Stimulated activated CD4-positive, alpha-beta T cell treated with anti-CD3 and anti-CD28 coated beads, TNF-alpha, amount 100 ng/mL, for 4 hours (primary cell): ENCODE measurements at places on chromosomes 1 and 21.

- DNase-seq = no peak
Observed at GRCh38 chr1:191065771-191066170, 588.1 kb upstream of the BRINP3 start.

GRCh38 chr1:10242811-10243210 is 32.4 kb downstream of the KIF1B start:
- no peak for DNase-seq

- DNase-seq = no peak
Observed at GRCh38 chr21:34661848-34662247, 6.9 kb upstream of the CLIC6 start.

DNA sequence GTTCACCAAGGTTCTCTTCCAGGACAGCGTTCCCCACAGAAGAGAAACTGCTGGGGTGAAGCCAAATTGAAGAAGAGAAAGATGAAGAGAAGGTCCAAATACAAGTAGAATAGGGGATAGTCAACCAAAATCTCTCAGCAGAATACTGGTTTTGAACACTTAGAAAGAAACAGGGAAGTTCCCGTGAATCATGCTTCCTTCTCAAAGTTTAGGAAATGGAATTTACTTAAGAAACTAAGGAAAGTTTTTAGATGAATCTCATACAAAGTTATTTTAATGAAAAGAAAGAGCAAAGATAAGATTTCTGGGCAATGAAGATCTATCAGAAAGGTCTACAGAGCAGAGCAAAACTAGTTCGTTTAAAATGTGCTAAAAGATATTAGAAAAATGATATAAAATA is 43.3 kb downstream of the EXO1 start:
- DNase-seq = no peak

- DNase-seq = no peak
Observed at GRCh38 chr1:243938208-243938607, 88.2 kb upstream of the AKT3 start.

GRCh38 chr1:15802234-15802965 is 5.0 kb downstream of the UQCRHL start:
- DNase-seq = no peak

DNA sequence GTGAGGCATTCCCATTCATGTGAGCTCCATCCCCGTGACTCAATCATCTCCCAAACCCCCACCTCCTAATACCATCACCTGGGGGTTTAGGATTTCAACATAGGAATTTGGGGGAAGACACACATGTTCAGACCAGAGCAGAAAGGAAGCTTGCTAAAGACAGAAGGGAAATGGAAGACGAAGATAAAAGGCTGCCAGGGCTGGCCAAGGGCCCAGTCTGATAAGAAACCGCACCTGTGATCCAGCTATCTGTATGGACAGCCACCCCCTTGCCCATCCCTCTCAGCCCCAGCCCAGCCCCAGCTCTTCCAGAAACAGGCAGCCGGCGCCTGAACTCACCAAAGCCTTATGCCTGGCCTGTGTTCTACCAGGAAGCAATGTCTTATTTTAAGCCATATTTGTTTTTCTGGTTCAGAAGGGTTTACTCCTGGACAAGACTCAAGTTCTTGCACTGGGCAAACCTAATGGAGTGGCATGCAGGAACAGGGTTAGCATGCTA is 198.4 kb upstream of the VAMP3 start:
- DNase-seq = no peak

DNA sequence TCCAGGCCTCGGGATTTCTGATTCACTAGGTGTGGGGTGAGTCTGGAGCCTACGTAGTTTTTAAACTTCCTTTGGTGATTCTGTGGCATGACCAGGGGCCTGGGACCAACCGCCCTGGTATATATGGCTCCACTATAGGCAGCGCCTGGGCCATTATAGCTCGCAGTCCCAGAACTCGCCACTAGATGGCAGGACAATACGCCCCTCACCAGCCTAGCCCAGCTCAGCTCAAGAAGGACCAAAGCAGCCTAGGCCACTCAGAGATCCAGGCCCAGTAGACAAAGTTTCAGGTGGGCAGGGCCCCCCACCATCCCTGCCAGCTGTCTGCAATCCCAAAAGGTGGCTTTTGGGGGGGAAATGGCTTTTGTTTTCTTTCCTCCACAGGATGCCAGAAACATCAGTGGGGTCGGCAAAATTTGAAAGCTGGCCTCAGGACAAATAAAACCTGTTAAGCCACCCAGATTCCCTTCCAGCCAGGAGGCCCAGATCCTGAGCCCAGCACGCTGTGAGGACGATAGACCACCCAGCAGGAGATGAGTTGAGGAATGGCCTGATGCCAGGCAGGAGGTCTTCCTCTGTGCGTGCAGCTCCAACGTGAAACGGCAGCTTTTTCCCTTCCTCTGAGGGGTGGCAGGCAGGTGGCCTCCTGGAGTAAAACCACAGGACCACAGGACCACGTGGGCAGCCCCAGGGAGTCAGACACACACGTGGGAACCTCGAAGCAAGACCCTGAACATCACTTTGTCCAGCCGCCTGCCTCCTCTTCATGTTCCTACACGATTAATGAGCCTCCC is 24.8 kb upstream of the TMEM51 start:
- DNase-seq = peak; percentile 41

DNA sequence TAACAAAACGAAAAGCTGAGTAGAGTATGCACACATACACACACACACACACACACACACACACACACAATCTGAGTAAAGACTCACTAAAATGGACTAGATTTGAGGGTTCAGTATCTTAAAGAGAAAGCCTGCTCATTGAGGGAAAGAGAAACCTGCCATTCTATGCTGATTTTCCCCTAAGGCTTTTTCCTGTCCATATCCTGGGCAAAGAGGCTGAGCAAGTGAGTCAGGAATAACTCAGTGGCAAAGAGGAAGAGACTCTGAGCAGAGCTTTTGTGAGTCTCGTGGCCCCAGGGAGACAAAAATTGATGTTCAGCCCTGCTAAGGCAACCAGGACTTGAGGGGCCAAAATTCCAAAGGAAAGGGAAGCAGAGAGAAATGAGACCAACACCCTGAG is 37.3 kb upstream of the RUNX1 start:
- DNase-seq = no peak

GRCh38 chr1:17056551-17056950 is 2.7 kb upstream of the SDHB start:
- no peak for DNase-seq

GRCh38 chr1:116769561-116769977 is 15.3 kb downstream of the CD2 start:
- DNase-seq = no peak

- DNase-seq = no peak
Observed at GRCh38 chr1:28815533-28816185, 3.7 kb downstream of the OPRD1 start.

DNA sequence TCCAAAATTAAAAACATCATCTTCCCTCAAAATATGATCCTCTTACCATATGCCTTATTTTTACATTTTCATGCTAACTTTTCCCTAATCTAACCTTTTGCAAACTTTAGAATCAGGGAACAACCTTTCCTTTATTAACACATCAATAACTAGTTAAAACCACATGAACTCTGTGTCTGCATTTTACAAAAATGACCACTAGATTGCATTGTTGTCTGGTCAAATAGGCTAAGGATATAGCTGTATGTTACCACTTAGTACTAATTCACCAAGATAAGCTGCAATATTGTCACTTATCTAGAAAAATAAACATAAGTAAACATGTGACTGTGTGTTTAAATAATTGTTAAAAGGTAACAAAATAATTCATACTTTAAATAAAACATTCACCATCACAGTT is 82.3 kb downstream of the DENND1B start:
- DNase-seq = no peak
